ENCODE measurements at places on chromosomes 13 and 19.

DNA sequence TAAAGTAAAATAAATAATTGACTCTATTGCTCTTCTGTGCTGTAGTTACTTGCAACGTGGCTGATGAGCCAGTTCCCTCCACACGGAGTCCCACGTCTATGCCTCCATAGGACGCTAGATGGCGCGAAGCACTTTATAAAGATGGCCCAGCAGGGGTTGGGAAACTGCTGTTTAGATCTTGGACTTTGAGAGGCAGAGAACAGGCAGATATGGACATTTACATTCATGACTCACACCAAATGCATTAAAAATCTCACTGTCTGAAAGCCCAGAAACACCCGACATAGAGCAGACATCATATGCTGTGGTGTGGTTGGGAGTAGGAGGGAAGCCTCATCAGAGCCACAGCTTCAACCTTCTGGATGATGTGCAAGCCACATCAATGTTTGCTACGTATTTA is 643.1 kb upstream of the ARGLU1 start:
- DNase-seq, result peak; percentile 81

DNA sequence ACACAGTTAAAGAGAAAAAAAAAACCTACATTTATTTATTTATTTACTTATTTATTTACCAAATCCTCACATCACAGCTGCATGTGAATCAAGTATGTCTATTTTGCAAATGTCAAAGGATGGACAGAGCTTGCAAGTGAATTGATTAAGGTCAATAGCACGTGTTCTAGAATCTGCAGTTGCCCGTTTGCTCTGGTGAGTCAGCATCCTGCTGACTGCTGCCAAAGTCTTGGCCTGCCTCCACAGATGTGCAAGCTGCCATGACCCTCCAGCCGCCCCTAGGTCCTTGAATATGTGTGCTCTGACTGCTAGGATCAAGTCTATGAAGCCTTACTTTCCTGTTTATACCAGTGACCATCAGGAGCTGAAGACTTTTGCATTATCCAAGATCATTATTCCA is 320.6 kb downstream of the GPC5 start:
- DNase-seq, result peak; percentile 16

DNA sequence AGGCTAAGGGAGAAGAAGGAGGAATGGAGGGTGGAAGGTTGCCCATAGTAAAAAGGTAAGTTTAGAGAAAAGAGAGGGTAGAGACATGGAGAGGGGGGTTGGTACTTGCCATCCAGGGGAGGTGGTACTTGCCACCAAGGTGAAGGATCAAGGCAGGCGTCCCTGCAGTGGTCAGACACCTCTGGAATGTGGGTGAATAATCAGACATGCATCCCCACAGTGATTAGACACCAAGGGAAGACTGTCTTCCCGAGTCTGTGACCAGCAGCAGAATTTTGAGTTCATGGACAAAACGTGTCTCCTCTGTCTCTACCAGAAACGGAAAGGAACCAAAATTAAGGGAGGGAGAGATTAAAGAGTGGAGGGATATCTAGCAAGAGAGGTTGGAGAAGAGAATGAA is 27.1 kb upstream of the IGFL1 start:
- DNase-seq, result no peak

GRCh38 chr13:32587011-32587810 is 959 bp downstream of the PDS5B start:
- peak; percentile 59 for DNase-seq

GRCh38 chr13:38535261-38535660 is 151.6 kb upstream of the FREM2 start:
- no peak for DNase-seq

DNA sequence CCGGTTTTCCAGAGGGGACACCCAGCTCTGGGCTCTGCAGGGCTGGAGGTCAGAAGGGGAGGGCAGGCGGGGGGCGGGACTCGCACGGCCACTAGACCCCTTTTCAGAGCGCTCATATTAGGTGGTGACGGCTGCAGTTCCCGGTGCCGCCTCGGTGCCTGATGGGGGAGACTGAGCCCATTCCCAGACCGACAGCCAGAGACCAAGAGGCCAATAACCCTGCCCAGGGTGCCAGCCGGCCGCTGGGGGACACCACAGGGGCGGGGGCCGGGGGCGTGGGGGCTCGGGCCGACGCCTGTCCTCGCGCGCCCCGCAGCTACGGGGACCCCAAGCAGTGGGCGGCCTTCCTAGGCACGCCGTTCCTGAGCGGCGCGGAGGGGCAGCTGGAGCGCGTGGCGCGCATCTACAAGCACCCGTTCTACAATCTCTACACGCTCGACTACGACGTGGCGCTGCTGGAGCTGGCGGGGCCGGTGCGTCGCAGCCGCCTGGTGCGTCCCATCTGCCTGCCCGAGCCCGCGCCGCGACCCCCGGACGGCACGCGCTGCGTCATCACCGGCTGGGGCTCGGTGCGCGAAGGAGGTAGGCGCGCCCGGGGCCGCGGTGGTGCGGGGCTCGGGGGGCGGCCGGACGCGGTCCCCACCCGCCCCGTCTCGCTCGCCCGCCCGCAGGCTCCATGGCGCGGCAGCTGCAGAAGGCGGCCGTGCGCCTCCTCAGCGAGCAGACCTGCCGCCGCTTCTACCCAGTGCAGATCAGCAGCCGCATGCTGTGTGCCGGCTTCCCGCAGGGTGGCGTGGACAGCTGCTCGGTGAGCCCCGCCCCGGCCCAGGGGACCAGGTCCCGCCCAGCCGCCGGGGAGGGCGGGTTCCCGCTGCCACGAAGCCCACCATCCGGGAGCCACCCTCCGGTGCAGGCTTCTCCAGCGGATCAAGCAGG is 2.4 kb downstream of the TIMM13 start:
- DNase-seq, result peak; percentile 59

Measured in astrocyte (in vitro differentiated cells and primary cell).